Brain (organoid and tissue), 16 donors: ENCODE measurements at places on chromosomes 6 and 20.

DNA sequence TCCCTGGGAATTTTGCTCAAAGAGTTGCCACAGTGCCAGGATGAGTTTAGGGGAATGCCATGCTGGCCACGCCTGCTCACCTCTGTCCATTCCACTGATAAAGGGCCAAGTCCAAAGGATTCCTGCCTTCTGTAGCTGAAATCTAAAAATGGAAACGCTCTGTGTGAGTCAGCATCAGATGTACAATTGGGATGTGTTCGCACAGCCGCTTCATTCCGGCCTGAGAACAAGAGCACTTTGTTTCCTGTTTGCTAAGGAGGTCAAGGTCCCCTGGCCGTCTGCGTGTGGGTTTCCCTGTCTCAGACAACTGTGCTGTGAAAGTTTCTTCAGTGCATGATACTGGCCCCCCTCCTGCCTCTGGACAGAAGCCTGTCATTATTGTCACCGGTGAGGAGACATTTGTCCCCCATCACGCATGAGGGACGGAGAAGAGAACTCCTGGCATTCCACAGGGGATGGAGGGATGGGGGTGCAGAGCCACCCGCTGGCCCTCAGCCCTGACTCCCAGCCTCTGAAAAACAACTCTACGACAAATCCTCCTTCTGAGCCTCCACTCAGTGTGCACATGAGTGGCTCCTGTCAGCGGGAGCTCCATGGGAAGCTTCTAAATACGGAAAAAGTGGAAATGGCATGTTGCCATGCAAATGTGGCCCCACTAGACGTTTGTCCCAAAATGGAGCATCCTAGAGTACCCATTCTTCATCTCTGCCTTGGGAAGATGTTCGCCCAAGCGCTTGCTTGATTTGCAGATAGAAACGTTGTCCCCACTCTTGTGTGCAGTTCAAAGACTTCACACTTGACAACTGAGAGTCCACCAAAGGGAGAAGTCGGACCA is 143.5 kb upstream of the AFDN start:
- DNase-seq: peak; percentile 57

GRCh38 chr6:109024368-109024767 is 70.3 kb downstream of the SESN1 start:
- DNase-seq: no peak

DNA sequence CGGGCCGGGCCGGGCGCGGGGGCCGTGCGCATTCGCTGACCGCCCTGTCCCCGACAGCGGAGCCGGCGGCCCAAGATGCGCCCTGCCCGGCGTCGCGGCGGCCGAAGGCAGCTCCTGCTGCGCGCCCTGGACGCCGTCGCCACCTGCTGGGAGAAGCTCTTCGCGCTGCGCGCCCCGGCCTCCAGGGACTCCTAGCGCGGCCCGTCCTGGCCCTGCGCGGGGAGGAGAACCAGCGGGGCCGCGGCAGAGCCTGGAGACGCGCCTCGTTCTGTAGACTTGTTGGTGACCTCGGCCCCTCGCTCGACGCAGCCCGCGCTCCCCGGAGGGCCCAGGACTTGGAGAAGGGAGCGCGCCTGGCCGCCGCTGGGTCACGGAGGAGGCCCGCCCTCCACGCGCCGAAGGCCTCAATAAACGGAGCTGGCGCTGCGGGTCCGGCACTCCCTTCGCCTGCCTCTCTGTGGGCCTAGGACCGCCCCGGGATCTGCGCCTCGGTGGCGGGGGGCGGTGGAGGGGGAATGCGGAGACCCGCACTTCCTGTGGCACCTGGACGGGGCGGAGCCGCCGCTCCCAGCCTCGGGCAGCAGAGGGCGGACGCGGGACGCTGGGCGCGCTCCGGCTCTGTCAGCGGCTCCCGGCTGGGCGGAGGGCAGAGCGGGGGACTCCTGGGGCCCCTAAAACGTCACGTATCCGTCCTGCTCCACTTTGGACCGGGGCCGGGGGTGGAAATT is 2.7 kb downstream of the C20orf204 start:
- DNase-seq: peak; percentile 42

DNA sequence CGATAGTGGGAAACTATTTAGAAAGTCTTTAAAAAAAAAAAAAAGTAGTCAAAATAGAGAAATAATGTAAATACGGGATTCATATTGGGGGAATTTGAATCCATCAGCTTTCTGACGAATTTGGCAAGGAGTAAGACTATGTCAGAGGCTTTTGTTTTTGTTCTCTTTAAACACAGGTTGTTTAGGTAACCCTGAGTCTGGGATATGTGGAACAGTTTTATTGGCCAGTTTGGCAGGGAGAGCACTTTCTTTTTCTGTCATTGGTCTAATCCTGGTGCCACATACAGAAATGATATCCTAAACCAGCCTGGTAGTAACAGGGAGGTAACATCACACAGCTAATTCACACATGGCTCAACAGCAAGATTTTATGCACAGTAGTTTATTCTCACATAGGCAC is 27.7 kb downstream of the HAO1 start:
- DNase-seq: no peak

DNA sequence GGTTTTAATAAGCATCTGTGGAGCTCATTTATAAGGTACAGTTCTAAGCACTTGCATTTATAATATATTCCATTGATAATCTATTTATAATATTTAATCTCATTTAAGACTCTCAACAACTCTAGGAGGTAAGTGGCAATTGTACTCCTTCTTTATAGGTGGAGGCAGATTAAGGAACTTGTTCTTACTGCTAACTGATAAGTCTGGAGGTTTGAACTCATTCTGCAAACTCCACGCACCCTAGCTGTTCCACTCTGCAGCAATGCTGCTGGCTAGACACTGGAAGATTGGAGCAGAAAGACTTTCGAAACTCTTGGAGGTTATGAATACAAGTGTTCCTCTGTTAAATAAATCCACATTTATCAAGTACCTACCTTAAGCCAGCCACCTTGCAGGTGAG is 793 bp upstream of the HDAC2 start:
- peak; percentile 15 for DNase-seq

- no peak for DNase-seq
Observed at GRCh38 chr6:45479834-45480751, 102.4 kb upstream of the SUPT3H start.

DNA sequence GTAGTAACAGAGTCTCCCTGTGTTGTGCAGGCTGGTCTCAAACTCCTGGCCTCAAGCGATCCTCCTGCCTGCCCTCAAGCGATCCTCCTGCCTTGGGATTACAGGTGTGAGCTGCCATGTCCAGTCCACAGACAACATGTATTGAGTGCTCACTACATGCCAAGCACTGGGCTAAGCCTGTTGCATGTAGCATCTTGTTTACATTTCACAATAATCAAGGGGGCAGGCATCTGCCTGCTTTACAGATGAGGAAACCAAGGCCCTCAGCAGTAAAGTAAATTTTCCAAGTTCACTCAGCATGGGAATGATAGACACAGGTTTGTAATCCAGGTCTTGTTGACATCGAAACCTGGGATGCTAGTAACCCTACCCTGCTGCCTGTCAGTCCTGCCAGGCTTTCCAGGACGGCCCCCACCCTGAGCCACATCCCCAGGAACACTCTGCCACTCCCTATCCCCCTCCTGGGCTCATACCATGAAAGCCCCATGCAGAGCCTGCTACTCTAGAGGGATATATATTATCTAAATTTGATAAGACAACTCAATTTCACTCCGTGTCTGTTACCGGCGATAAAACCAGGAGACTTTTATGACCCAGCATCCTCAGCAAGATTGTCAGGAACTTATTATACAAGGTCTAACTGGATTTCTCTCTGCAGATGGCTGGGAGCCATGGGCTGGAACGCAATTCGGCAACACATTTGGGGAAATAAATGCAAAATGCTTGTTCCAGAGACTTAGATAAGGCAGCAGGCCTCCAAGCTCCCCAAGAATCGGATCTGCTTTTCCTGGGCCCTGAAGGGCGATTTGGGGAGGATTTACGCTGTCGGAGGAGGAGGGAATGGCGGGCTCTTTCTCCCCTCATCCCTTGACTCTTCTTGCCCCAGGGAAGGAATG is 30.4 kb downstream of the CD40 start:
- DNase-seq: no peak

GRCh38 chr6:36131511-36132245 is 1.4 kb downstream of the MAPK13 start:
- no peak for DNase-seq

GRCh38 chr6:53439556-53439955 is 90.8 kb upstream of the ELOVL5 start:
- no peak for DNase-seq

DNA sequence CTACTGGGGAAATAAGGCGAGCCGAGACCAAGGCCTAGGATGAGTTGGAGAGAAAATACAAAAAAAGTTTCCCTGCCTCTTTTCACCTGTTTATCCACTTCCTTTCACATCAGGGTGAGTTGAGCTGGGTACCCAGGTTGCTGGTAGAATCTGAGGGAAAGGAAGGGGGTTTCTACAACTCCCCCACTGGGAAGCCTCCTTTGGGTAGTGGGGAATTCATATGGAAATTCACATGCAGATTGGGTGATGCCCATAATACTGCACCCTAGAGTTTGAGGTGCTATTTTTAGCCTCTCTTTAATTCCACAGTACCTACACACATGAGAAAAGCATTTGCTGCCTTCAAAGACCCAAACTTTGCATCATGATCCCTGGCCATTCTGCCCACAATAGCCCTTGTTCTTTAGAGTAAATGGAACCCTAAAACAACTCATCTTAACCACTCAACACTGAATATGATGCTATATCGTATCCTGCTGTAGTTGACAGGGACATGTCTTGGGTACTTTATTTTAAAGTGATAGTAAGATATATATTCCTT is 2.7 kb downstream of the OSTM1 start:
- no peak for DNase-seq

GRCh38 chr6:82687855-82688254 is 324.2 kb downstream of the TPBG start:
- DNase-seq: no peak

DNA sequence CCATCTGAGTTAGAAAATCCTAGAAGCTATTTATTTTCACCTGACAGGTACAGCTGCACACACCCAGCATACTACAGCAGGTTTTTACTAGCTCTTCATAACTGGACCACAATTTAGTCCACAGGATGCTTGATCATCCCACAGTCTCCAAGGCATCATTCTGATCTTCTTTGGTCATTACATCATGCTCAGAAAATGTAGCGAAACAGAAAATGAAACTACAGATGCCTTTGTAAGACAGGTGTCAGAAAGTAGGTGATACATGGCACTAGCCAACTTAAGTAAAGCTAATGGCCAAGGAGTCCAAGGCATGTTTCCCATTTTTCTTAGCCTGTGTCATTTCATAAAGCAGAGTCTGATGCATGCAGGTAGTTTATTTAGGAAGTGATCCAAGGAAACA is 102.3 kb downstream of the HTR1B start:
- DNase-seq: no peak

DNA sequence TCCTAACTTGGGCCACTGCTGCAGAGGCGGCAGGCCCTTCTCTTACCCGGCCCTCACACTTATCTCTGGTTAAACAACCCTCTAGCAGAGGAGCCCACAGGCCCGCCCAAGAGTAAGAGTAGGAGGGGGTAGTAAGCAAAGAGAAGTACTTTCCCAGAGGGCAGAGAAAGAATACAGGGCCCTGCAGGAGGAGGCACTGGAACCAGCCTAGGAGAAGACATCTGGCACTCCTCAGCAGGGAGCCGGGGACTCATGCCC is 10.1 kb downstream of the MTCH1 start:
- DNase-seq: no peak

- no peak for DNase-seq
Observed at GRCh38 chr6:67885081-67886033, 749.7 kb upstream of the ADGRB3 start.

- no peak for DNase-seq
Observed at GRCh38 chr20:43710370-43711044, 16.3 kb downstream of the GTSF1L start.

- DNase-seq: peak; percentile 77
Observed at GRCh38 chr6:56914798-56915658, 39.9 kb upstream of the BEND6 start.

DNA sequence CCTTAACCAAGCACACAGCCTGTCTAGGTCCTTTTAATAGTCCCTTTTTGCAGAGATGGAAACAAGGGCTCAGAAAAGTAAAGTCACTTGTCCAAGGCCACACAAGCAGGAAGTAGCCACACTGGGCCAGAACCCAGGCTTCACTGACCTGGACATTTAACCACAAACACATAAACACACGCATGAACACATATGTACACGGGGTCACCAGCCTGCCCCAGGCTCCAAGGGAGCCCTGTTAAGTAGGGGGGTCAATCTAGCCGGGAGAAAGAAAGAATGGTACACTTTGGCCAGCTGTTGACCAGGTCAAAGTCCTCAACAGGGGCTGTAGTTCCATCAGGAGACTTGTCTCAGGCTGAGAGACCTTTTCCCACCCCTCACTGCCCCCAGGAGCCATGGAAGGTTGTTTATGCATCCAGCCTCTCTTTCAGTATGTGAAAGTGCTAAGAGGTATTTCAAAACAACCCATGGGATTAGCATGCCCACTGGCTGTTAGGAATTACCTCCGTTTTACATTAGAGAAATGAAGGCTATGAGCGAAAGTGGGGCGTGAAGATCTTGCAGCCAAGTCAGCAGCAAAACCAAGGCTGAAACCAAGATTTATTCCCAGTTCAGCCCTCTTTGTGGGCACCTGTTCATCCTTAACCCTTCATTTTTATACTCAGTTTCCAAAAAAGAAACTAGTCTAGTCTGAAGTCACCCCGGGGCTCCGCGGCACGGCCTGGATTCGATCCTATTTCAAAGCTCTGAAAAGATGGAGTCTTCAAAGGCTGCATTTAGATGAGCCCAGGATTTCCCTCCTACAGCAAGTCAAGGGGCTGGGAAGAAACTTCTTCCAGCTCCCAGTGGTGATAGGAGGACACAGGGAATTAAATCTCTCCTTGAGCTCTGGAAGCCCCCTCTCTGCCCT is 9.8 kb downstream of the SDC4 start:
- DNase-seq: no peak

- DNase-seq: peak; percentile 75
Observed at GRCh38 chr20:43448748-43449535, 8.8 kb upstream of the SRSF6 start.

GRCh38 chr20:13990465-13990864 is at the start of gene SEL1L2:
Gene SEL1L2 (minus strand): TSS chr20:13990614. CDS start chr20:13990534, 80 bp downstream.
- peak; percentile 49 for DNase-seq

DNA sequence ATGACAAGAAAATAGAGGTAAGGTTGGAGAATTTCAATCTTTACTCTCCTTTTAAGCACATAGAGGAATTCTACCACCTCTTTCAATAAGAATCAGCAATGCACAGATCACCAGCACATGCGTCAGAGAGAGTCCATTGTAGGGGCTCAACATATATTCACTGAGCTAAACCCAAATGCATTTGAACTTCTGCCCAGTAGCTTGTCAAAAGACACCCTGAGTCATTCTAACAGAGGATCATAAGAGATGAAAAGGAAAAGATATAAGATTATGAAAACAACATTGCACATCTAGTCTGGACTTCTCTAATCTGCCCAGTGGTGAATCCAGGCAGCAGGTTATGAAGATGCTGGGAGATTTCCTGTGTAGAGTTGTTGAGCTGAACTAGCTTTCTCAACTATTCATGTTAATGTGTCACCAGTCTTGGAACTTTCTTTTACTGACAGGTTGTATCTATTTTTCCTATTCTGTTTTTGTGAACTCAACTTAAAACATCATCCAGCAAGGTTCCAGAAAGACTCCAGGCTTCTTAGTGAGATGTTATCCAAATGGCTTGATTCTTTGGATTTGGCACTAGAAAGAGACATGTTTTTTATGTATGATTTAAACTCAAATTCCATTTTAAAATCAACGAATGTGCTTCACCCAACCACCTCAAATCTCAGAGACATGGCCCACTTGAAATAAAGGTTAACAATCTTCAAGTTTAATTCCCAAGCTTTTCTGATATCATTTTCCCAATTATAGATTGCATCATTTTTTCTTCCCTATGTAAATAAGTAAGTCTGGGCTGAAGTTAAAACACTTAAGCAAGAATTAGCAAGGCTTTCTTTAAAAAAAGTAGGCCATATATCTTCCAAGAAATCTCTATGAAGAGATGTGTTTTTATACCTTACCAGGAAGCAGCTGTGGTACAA is 89.3 kb downstream of the TSHZ2 start:
- peak; percentile 62 for DNase-seq
